Stimulated activated CD4-positive, alpha-beta T cell treated with anti-CD3 and anti-CD28 coated beads, Interleukin-15, amount 100 ng/mL, for 1 hour (primary cell): ENCODE measurements at places on chromosomes 4 and X.

DNA sequence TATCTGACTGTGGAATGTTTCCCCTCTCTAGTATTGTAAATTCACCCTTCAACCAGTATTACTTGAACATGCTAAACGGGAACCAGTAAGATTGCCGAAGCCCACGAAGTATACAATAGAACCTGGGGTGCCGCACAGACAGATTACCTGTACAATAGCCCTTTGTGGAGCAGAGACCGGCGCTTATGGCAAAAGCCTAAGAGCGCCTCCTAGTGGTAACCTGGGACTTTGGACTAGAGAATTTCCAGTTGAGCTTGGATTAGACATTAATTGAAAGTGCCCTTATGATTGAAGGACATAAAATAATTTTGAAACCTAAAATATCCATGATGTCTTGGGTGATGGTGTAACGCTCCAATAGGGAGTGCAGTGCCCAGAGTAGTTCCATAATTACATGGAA, 14.1 kb downstream of the ZNF157 start:
- DNase-seq = peak; percentile 18

DNA sequence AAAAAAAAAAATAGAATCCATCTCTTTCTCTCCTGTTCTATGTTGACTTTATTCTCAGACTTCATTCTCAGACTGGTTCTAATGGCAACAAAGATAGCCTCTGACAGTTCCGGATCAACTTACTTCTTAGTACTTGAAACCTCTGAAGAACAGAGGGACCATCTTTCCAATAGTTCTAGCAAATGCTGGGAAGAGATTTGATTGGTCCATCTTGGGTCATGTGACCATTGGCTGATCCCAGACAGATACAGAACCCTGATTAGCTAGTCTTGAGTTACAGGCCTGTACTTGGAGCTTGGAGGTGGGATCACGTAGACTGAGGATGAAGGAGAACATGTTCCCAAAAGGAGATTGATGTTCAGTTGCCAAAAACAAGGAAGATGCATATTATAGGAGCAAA, 66.9 kb upstream of the STIM2 start:
- DNase-seq = no peak

DNA sequence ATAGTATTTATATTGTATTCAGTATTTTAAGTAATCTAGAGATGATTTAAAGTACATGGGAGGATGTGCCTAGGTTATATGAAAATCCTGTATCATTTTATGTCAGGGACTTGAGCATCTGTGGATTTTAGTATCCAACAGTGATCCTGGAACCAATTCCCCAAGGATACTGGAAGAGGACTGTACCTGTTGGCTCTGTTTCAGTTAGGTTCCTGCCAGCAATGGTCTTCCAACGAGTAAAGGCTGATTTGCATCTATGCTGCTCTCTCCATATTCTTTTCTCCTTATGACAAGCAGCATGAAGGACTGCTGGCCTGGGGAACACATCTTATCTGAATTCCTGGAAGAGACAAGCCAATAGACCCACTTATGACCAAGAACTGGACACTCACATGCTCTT, 34.9 kb downstream of the ASB9 start:
- DNase-seq = no peak

- DNase-seq = no peak
Observed at GRCh38 chr4:140595065-140595464, 26.3 kb upstream of the UCP1 start.

DNA sequence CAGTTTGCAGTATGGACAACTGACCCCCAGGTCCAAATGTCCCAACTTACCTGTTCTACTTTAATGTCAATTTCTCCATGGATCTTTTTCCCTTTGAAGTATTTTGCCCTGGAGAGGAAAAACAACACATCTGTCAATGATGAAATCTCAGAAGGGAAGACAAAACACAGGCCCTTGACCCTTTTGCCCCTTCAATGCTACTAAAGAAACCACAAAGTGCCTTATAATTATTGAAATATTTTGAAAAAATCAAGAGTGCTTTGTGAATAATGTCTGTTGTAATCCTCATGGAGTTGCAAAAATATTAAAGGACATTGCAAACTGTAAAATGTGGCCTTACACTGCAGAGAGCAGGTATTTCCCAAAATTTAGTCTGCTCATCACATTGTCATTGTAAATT, 12.6 kb downstream of the SYN1 start:
- DNase-seq = no peak

DNA sequence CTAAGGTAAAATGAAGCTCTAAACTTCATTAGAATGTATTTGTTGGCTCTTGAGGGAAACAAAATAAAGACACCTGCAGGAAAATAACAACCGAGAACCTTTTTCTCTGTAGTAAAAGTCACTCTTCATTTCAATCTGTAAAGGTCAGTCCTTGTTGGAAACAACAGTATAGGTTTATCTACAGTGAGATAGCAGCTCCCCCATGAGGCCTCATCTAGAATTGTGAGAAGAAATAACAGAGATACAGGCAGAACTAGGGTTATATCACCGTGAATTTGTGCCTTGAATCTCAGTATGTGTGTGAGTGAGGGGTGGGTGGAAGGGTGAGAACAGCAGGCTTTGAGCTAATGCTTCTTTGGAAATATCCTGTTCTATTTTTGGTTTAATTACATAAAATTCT, 107.8 kb upstream of the FMR1 start:
- DNase-seq = no peak

DNA sequence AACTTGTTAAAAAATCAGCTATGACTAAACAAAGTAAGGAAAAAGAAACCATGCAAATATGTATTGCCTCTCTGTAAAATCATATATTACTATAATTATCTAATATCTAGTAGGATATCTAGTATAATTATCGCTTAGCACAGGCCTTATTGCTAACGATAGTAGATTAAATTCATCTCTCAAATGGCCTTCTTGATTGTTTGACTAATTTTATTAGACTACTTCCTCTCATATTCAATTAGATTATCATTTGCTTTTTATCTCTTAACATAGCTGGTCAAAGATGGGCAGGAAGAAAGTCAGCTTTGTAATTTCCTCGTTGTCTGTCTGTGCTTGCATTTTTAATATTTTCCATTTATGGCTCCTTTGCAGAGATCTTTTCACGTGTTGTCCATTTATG, 21.9 kb upstream of the HPGDS start:
- DNase-seq = no peak

GRCh38 chr4:74933562-74934015, 673 bp downstream of the PARM1 start:
- DNase-seq = no peak

DNA sequence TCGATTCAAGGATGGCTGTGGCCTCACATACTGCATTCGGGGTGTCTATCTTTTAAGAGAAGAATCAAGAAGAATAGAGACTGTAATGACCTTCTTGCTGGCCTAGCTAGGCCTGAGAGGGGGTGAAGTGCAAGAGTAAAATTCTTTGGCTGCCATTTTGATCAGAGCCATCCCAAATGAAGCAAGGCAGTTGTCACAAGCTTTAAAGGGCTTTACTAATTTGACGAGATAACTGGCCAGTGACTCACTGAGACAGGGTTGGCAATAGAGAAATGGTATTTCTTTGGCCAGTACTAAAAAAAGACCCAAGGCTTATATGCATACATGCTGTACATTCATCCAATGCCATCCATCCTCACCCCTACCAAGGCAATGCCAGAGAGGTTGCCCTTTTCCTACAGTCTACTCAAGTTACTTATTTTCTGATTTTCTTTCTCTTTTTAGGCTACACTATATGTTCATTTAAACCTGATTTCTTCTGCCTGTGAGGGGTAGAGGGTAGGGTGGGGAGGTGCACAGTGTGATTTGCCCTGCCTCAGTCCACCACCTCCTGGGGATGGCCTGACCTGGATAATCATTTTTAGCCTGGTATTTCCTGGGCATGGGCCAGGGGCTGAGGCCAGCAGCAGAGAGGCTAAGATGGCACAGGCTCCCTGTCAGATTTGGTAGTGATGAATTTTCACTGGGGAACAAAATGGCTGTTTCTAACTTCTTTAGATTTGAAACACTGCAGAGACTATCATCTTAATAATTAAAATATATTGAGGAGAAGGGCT, 32.2 kb downstream of the ATG4A start:
- DNase-seq = no peak

GRCh38 chrX:130330706-130331105, 9.0 kb upstream of the SLC25A14 start:
- no peak for DNase-seq

- no peak for DNase-seq
Observed at GRCh38 chr4:5636766-5637670, 71.3 kb downstream of the EVC2 start.

- DNase-seq = no peak
Observed at GRCh38 chr4:113162089-113162488, 112.6 kb downstream of the ANK2 start.
